Stimulated activated CD8-positive, alpha-beta memory T cell treated with anti-CD3 and anti-CD28 coated beads, Interleukin-4, amount 100 ng/mL, for 1 hour (primary cell): ENCODE measurements at places on chromosomes 2 and 18.

GRCh38 chr18:41975284-41975683 lies 20.2 kb downstream of the PIK3C3 start:
- no peak for DNase-seq

- DNase-seq = no peak
These were observed 30.3 kb downstream of the ZC3H15 start for GRCh38 chr2:186516396-186516795.

GRCh38 chr18:63917817-63918216 lies 10.1 kb downstream of the SERPINB10 start:
- no peak for DNase-seq

GRCh38 chr2:235804676-235805075 lies 310.8 kb downstream of the AGAP1 start:
- DNase-seq = no peak

DNA sequence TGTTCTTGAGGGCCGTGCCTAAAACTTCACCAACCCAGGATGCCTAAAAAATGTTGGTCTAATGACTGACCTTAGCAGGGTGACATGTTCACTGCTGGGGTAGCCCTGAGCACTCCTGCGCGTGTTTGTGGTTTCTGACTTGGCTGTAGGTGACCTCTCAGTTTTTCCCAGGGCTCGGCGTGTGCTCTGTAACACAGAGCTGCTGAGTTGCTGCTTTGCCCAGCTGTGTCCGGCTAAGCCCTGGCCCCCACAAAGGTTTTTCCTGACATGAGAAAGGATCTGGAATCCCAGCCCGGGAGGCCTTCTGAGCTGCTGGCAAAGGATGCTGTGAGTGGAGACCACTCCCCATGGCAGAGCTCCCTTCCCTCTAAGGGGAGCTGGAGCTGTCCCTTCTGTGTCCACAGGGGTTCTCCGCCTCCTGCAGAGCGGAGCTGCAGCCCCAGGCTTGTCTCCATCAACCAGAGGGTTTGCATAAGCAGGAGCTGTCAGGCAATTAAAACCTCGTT lies 52.7 kb downstream of the CRIM1 start:
- DNase-seq = no peak

DNA sequence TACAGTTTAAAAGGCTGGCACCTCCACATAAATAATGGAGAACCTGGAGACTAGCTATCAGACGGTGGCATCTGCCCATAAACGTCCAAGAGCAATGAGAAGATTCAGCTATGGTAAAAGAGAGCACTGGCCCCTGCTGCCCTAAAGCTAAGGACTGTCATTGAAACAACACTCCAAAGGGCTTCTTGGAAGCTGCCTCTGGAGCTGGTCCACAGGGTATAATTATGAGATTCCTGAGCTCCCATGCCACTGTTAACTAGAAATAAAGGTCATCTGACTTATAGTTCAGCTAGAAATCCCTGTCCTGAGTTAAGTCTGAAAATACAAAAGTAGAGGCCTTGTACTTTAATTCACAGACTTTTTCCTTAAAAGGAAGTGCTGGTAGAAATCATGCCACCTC lies 39.9 kb upstream of the RBMS1 start:
- no peak for DNase-seq

DNA sequence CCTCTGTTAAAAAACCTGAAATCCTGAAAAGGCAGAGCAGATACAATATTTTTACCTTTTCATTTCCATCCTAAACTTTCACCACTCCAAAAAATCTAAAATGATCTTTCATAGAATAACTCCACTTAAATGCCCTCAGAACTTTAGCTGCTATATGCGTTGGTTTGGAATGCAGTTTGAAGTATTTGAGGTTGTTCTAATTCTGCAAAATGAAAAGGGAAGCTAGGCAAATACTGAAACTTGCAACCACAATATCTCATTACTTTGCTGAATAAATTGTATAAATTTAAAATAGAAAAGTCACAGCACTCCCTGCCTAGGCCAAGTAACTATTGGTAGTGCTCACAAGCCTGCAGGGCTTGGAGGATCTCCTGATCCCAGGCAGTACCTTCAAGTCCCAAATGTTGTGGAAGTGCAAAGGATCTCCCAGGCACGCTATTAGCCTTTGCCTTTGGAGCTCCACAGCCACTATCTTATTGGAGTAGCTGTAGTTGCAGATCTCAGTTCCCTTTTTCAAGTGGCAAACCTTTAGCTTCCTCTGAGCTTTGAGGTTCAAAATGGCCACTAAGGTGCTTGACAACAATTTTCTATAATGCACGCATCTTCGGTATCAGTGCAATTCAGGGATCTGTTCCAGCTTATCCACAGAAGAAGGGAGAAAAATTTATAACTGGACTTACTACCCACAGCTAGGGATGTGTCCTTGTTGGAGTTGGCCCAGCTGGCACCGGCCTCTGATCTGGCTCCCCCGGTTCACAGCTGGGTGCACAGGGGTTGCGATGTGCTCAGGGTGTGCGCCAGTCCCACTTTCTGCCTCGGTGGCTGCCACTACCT lies 43.4 kb upstream of the ANKRD62 start:
- DNase-seq = no peak

GRCh38 chr2:101895039-101895438 lies 96.7 kb upstream of the IL1R2 start:
- DNase-seq = no peak

GRCh38 chr2:183123959-183124221 lies 353 bp upstream of the NUP35 start:
- DNase-seq = no peak

- no peak for DNase-seq
These were observed 244.9 kb downstream of the SP3 start for GRCh38 chr2:173720306-173720705.

DNA sequence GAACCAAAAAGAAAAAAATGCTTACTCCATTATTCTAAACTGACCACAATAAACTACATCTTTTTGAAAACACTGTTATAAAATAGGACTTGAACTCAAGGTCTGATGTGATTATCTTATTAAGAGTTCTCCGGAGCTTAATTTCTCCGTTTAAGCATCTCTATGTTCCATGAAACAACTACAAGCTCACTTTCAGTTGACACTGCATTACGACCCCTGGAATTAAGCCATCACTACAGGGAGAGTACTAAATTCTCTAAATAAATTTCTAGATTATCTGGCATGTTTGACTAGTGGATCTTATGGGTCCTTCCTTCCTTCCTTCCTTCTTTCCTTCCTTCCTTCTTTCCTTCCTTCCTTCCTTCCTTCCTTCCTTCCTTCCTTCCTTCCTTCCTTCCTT lies 249.0 kb downstream of the IKZF2 start:
- DNase-seq = no peak

- no peak for DNase-seq
These were observed 104.9 kb downstream of the RPRM start for GRCh38 chr2:153373510-153374279.

DNA sequence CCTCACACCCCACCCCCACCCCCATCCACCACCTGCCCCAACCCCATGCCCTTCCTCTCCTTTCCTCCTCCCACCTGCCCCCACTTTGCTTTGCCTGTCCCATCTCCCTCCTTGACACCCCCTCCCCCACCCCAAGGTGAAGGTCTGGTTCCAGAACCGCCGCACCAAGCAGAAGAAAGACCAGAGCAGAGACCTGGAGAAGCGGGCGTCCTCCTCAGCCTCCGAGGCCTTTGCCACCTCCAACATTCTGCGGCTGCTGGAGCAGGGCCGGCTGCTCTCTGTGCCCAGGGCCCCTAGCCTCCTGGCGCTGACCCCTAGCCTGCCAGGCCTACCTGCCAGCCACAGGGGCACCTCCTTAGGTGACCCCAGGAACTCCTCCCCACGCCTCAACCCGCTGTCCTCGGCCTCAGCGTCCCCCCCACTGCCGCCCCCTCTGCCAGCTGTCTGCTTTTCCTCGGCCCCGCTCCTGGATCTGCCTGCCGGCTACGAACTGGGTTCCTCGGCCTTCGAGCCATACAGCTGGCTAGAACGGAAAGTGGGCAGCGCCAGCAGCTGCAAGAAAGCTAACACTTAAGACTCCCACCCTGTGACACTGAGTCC lies 3.0 kb upstream of the ATP6V1B1 start:
- no peak for DNase-seq

GRCh38 chr2:134642938-134643337 lies 75.9 kb downstream of the TMEM163 start:
- no peak for DNase-seq

- no peak for DNase-seq
These were observed 3.0 kb upstream of the RTKN start for GRCh38 chr2:74444498-74445318.

- DNase-seq = no peak
These were observed 756.1 kb upstream of the DDX18 start for GRCh38 chr2:117058366-117058765.

- no peak for DNase-seq
These were observed 8.7 kb upstream of the RPRD1A start for GRCh38 chr18:36075862-36076587.

GRCh38 chr2:118936936-118937335 lies 5.1 kb upstream of the MARCO start:
- DNase-seq = no peak

DNA sequence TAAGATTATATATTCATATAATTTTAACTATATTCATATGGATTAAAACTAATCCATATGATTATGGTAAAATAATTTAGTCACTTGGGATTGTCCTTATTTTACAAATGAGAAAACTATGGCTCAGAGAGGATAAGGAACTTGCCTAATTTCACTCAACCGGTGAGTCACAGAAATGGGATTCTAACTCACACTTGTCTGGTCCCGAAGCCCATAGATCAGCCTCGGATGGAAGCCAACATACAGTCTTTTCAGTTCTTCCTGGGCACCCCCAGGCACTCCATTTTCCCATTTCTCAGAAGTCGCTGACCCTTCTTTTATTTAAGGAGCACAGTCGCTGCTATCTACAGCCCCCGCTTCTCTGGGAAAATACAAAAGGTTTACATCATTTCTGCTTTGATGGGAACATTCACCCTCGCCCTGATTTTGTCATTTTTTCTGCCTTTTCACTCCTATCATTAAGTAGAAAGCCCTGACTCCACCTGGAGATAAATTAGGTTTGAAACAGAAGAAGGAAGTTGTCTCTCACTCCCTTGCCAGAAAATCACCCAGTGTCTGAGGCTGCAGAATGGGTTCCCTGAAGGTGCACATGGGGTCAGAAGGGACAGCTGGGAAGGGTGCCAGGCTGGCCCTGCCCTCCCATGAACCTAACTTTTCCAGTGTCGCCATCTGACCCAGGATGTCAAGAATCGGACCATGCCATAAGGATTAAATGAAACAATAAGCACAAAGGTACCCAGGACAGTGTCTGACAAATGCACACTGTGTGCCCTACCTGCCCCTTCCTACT lies 36.6 kb downstream of the CYP1B1 start:
- DNase-seq = no peak

DNA sequence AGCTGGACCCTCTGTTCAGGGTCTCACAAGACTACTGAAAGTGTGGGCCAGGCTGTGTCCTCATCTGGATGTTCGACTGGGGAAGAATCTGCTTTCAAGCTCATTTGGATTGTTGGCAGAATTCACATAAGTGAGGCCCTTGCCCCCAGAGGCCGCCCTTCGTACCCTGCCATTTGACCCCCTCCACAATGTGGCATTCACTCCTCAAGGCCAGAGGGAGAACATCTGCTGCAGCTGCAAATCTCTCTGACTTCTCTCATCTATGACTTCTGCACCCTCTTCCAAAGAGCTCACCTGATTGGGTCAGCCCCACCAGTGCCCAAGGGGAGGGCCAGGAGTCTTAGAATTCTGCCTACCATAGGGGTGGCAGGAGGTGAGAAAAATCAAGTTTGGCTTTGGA lies 3.9 kb upstream of the CNDP2 start:
- no peak for DNase-seq

DNA sequence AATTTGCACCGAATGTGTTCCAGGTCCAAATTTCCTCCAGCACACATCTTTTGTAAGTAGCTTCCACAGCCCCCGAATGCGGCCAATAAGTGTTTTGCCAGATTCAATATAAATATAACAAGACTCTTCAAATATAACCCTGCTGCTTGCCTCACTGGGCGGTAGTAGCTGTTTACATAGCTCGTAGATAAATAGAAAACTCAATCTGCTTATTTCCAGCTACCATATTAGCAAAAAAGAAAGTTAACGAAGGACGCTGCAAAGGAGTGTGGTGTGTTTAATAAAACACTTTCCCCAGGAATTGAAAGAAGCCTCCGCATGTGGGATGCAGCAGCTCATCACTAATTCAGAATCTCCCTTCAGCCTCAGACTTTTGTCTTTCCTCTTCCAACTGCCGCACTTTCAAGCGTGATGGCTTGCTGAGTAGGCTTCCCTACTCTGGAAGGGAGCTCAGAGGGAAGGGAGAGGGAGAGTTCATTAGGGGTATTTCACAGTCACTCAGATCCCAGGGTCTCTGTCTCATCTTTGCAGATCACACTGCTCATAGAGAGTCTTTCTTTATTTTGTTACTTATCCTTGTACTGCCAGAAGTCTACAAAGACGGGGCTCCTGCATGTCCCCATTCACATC lies 367.0 kb downstream of the RND3 start:
- DNase-seq = no peak

- DNase-seq = no peak
These were observed 19.4 kb upstream of the PAX3 start for GRCh38 chr2:222318026-222318711.
